ENCODE measurements at places on chromosomes 1 and 21.

DNA sequence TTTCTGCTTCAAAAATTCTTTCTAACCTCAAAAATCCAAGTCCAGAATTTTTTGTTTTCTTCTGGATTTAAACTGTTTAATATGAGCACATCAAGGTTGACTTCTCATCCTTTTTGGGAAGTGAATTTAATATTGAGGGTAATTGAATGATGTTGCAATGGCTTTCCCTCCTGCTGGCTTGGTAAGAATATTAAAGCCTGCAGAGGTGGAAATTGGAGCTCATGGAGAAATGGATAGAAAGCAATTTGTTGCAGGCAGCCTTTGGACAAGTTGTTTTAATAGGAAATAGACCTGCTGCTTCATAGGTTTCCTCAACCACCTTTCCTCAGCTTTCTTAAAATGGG lies 124.7 kb downstream of the SYT2 start:
- no peak for DNase-seq

DNA sequence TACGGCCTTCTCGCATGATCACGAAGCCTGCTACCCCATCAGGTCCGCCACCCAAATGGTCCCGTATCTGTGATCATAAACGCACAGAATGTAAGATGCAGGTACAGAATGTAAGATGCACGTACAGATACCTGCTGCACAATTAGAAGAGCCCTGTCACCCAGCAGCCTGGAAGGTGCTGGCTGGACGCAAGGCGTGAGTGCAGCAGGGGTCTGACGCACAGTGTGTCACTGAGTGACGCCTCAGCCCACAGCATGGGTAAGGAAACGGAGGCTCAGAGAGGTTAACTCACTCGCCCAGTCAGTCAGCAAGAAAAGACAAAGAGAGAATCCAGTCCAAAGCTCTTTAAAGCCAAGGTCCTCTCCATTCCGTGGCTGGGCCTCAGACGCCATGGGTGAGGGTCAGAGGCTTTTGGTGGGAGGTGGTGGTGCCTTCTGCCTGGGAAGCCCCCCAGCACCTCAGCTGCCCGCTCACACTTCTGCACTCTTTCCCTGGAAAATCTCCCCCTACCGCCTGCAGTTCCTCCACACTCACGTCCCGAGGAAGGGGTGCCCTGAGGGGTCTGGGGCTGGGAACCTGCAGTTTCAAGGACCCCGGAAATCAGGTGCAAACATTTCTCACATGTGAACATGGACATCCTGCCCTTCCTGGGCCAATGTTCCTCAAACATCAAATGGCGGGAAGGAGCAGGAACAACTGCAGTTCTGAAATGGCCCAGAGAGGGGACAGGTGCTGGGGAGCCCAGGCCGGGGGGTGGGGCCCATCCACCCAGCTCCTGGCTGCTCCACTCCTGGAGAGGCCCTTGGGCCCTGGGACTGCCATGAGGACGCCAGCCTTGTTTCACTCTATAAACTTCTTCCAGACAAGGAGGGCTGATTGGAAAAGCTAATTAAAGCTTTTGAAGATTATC lies 59.4 kb downstream of the SLC66A1 start:
- no peak for DNase-seq

DNA sequence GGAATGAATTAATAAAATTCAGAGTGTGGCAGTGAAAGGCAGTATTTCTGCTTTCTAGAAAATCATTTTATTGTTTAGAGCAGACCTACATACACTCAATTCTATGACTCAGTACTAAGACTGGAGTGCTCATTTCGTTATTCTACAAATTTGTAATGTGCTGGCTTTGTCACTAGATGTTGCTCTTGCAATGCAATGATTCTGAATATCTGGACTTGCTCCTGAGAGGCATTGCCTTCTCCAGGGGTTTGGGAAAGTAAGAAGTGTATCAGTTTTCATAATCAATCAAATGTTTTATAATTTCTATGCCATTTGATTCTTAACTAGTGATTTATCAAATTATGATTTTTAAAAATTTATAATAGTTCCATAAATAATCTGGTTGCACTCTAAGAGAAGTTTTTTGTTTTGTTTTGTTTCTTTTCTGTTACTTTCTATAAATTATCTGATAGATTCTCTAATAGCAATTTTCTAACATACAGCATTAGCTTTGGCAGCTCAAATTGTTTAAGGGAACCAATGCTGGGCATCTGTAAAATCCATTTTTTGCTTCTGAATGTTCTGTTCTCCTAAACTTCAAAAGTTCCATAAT lies 280.5 kb upstream of the SGIP1 start:
- no peak for DNase-seq

DNA sequence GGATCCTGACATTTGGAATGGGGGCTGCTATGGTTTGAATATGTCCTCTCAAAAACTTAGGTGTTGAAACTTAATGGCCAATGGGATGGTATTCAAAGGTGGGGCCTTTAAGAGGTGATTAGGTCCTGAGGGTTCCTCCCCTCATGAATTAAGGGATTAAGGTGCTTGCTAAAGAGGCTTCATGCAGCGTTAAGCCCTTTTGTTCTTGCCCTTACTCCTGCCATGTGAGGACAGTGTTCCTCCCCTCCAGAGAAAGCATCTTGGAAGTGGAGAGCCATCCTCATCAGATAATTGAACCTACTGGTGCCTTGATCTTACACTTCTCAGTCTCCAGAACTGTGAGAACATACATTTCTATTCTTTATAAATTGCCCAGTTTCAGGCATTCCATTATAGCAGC lies 146.6 kb downstream of the KCNJ6 start:
- DNase-seq, result no peak

- no peak for DNase-seq
Measured at GRCh38 chr1:21875621-21876063, 61.5 kb downstream of the HSPG2 start.

GRCh38 chr1:39277879-39278278 lies 73.4 kb downstream of the MACF1 start:
- no peak for DNase-seq

- no peak for DNase-seq
Measured at GRCh38 chr1:150660584-150660983, 31.2 kb upstream of the ENSA start.

- DNase-seq, result no peak
Measured at GRCh38 chr1:82565546-82565945, 764.8 kb downstream of the ADGRL2 start.

DNA sequence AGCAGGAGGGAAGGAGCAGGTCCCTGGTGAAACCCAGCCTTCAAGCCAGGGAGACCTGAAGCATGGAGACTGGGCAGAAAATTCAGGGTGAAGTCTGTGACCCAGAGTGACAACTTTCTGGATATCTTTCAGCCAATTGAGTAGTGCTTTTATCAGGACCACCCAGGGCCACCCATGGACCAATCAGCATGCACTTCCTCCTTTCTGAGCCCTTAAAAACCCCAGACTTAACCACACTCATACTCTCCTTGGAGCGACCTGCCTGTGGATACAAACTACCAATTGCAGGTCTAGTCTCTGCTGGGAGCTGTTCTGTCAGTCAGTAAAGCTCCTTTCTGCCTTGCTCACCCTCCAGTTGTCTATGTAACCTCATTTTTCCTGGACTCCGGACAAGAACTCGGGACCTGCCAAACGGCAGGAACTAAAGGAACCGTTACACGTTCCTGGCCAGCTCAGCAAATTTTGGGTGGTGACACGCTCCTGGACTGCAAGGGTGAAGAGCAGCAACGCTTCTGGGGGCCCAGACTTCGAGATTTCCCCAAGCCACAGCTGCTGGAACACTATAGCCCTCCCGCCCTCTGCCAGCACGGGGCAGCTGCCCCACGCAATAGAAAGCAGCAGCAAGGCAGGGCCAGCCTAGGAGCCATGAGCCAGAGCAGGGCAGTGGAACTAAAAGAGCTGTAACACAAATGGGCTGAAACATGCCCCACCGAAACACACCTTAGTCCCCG lies 1183.4 kb downstream of the AMY1C start:
- no peak for DNase-seq

DNA sequence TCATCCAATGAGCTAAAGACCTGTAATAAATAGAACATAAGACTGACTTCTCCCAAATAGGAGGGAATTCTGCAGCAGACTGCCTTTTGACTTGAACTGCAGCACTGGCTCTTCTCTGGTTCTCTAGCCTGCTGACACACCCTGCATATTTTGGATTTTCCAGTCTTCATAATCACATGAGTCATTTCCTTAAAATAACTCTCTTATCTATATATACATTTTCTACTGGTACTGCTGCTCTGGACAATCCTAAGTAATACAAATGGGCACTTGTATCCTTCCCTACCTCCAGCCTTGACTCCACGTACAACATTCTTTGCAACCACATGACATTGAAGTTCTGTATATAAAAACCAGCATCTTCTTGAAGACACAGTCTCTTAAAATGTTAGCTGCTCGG lies 429.4 kb upstream of the TMPRSS15 start:
- DNase-seq, result no peak

DNA sequence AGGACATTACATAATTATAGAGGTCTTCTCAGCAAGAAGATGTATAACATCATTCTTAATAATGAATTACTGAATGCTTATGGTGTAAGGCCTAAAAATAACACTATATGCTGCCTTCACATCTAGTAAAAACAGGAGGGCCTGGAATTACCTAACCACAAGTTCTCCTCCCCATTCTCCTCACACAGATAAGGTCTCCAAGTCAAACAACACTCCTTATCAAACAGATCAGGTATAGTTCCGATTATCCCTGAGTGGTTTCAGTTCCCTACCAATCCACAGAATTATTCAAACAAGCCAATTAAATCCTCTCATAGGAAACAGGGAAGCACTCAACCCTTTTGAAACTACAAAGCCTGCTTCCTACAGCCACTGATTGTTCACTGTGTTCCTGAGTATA lies 4.0 kb upstream of the AGBL4 start:
- no peak for DNase-seq

GRCh38 chr1:163074716-163075284 lies 5.6 kb downstream of the RGS4 start:
- no peak for DNase-seq

GRCh38 chr21:32470206-32470605 lies 57.7 kb downstream of the EVA1C start:
- DNase-seq, result no peak

GRCh38 chr21:31405604-31406003 lies 61.5 kb upstream of the TIAM1 start:
- DNase-seq, result no peak

DNA sequence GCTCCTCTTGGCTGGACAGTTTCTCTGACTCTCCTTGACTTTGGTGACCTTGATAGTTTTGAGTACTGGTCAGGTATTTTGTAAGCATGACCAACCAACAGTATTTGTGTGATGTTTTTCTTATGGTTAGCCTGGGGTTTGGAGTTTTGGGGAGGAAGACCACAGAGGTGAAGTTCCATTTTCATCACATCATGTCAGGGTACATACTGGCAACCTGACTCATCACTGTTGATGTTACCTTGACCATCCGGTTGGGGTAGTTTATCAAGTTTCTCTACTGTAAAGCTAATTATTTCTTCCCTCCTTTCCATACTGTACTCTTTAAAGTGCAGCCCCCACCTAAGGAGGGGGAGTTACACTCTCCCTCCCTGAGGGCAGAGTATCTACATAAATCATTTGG lies 13.4 kb downstream of the OSCP1 start:
- no peak for DNase-seq

DNA sequence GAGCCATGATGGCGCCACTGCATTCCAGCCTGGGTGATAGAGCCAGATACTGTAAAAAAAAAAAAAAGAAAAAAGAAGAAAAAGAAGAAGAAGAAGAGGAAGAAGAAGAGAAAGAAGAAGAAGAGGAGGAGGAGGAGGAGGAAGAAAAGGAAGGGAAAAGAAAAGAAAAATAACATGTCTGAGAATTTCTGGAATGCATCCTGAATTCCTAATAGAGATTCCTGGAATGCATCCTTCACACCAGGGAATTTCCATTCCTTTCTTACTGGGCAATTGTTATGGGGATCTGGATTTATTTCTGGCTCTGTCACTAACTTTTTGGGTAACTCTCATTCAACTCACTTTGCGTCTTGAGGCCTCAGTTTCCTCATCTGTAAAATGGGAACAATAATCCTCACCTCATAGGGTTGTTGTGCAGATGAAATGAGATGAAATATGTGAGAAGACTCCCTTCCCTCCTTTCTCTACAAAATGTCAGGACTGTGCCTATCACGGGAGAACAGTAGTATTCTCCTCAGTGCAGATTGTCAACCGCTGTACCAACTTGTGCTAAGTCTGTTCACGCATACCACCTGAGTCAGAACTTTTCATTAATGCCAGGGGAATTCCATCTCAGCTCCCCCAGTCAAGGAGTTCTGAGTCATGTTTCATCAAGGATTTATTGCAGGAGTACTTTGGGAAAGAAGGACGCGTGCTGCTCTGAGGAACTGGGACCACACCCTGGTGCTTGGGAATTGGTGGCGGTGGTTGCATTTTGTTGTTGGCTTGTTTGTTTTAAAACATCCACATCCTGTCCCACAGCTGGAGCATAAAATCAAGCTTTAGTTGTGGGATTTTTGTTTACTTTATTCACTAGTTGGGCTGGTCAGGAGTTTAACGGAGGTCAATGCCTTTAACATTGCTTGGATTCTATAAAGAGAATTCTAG lies 42.4 kb upstream of the ROR1 start:
- DNase-seq, result no peak

GRCh38 chr1:92907949-92908684 lies 53.1 kb downstream of the DIPK1A start:
- no peak for DNase-seq

GRCh38 chr1:75097654-75098053 lies 36.5 kb upstream of the LHX8 start:
- DNase-seq, result no peak

GRCh38 chr1:169795687-169796086 lies 980 bp upstream of the METTL18 start:
- DNase-seq, result no peak

DNA sequence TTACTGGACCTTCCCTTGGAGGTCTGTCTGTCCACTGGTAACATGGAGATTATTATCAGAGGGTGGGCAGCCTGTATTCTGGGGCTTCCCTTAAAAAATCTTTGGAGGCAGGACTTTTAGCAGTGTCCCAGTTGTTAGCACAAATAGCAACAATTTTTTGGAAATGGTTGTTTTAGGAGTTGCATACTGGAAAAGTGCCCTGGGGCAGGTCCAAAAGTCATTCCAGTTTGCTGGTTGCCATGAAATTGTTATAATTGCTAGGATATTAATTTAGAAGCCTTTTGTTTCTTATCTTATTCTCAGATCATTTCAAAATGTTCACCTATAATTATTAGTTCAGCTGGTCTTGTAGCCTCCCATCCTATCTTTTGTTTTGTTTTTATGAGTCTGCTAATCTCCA lies 71.0 kb downstream of the PTGS2 start:
- no peak for DNase-seq

GRCh38 chr1:4851385-4852065 lies 197.1 kb downstream of the AJAP1 start:
- DNase-seq, result no peak

- no peak for DNase-seq
Measured at GRCh38 chr1:246147524-246148461, 359.3 kb downstream of the SMYD3 start.
